Progenitor cell of endocrine pancreas (in vitro differentiated cells): ENCODE measurements at places on chromosomes 6 and 20.

DNA sequence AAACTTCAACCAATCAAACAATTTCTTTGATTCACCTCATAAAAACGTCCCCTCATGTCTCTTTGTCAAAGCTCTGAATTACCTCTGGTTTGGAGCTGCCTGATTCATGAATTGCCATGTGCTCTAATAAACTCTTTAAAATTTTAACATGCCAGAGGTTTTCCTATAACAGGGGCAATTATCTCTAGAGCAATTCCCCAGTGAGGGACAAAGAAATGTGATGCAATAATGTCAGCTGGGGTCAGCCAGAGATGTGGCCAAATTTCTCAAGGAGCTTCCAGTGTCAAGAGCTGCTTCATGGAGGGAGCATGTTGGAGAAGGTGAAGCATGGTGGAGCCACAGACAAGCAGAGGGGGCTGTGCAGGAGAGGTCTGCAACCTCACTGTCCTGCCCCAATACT, 38.7 kb upstream of the RFPL4B start:
- DNase-seq: no peak

- DNase-seq: no peak
Observed at GRCh38 chr6:161462148-161462547, 188.3 kb upstream of the AGPAT4 start.

DNA sequence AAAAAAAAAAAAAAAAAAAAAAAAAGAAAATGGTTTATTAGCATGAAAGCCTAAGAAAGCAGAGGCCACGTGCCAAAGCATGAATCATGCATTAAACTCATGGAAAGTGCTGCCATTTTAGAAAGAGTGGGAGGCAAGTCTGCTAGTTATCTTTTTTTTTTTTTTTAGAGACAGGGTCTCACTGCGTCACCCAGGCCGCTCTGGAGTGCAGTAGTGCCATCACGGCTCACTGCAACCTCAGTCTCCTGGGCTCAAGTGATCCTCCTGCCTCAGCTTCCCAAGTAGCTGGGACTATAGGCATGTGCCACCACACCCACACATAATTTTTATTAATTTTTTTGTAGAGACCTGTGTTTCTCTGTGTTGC, 5.2 kb downstream of the VWA7 start:
- DNase-seq: no peak

DNA sequence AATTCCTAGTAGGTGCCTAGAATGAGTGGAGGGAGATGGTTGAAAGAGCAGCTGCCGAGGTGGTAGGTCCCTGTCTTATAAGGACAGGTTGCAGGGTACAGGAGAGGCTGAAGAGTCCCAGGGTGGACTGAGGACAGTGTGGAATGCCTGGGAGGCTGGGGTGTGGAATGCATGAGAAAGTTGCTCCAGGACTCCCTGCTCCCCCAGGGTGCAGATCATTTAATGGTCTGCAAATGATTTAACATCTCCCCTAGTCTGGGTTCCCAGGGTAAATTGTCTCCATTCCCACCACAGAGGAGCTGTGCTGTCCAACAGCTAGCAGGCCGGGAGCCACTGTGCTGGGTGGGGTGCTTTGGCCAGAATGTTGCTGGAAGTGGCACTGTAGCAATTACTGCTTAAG, 76.0 kb downstream of the CD83 start:
- DNase-seq: no peak

- DNase-seq: no peak
Observed at GRCh38 chr6:1786455-1787453, 177.0 kb downstream of the FOXC1 start.
